ENCODE measurements at places on chromosomes 12 and 14.

DNA sequence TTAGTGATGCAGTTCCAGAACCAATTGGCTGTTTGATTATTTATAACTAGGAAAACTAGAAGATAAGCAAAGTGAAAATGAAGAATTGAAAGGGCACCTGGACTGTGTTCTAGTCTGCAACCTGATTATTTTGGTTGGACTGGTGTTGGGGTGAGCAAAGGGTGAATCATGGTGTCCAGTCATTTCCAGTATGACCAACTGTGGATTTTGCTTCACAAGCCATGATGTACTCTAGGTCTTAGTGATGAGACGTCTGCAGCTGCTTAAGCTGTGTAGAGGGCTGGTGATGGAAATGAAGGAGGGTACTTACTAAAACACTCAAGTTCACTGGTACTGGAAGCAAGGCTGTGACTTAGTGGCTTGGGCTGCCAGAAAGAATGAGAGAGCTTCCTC is 193.2 kb upstream of the FRMD6 start:
- no peak for DNase-seq

GRCh38 chr12:51240971-51241370 is 2.3 kb downstream of the DAZAP2 start:
- no peak for DNase-seq

DNA sequence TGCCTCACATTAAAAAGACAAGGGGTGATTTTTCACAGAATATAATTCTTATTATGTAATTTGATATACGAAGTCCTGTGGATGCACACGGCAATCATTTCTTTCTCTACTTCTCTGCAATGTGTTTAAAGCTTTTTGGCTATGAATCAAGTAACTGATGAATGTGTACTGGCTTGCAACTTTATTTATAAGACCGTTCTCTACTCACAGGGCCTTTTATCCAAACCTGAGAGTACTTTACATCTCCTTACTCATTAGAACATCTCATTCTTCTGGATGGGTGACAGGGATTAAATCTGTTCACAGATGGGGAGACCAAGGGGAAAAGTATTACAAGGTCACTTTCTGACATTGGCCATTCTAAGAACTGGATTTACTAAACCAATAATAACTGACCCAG is 215.8 kb upstream of the DIO2 start:
- no peak for DNase-seq

GRCh38 chr14:85296456-85297210 is 233.3 kb upstream of the FLRT2 start:
- DNase-seq = no peak

DNA sequence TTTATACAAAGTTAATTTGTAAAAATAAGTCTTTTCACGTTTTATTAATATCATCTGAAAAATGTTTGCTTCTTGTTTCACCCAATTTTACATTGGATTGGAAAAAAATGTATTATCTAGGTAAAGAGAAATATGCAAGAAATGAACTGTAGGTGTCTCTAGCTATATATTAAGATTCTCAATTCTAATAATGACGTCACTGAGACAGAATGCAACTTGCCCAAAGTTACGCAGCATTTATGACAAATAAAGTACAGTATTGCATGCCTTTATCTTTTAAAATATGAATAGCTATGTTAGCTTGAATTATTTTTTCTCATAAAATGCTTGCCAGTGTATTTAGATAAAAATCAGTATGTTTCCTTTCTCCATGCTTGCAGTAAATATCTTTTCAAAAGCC is 728.8 kb downstream of the RERGL start:
- DNase-seq = no peak

DNA sequence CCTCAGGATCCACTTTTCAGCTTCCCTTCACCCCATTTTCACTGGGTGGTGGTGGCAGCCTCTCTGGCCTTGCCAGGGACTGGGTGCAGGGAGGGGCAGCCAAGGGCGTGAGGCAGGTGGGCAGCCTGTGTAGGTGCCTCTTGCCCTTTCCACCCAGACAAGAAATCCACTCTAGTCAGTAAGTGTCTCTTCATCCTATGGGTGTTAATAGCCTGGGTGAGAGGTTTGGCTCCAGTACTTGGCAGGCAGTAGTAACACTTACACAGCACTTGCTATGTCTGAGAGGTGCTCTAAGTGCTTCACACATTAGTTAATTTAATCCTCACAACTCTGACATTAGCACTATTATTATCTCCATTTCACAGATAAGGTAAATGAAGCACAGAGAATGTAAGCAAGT is 171.9 kb downstream of the EMP1 start:
- DNase-seq = no peak

- no peak for DNase-seq
Observed at GRCh38 chr12:104006929-104007328, 41.3 kb downstream of the TDG start.

GRCh38 chr12:93243689-93244513 is 133.8 kb upstream of the NUDT4 start:
- no peak for DNase-seq

DNA sequence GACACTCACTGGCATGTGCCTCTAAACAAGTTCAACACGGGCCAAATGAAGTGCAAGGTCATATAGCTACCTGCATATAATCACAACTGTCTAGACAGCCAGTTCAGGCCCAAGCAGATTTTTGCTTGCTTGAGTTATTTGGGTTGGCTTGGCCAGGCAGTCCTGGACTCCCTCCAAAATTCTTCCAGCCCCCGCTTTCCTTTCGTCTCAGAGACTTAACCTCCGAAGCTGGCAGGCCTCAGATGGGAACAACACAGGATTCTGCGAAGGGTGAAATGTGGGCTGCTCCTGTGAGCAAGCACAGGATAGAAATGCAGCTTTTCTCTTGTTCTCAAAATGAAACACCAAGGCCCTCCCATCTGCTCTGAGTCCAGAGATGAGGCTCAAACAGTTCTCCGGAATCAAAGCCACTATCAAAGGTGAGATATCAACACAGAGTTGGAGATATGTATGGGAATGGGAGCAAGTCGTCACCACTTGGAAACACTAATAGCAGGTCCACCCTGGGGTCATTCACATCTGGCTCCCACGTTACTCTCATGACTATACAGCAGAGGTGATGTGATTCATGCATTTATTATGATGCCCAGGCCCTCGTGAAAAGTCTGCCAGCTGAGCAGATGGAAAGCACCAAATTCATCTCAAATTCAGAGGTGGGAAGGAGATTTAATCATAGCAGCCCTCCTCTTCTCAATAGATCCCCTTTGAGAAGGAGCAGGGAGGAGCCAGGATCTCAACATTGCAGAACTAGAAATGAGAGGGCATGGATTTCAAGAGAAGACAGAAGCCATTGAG is 389.8 kb downstream of the NUAK1 start:
- no peak for DNase-seq

DNA sequence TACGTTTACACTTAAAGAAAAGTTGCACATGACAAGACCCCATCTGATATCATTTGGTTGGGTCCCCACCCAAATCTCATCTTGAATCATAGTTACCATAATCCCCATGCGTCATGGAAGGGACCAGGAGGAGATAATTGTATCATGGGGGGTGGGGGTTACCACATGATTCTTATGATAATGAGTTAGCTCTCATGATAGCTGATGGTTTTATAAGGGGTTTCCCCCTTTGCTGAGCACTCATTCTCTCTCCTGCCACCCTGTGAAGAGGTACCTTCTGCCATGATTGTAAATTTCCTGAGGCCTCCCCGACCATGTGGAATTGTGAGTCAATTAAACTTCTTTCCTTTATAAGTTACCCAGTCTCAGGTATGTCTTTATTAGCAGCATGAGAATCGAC is 60.3 kb downstream of the PHLDA1 start:
- DNase-seq = no peak

DNA sequence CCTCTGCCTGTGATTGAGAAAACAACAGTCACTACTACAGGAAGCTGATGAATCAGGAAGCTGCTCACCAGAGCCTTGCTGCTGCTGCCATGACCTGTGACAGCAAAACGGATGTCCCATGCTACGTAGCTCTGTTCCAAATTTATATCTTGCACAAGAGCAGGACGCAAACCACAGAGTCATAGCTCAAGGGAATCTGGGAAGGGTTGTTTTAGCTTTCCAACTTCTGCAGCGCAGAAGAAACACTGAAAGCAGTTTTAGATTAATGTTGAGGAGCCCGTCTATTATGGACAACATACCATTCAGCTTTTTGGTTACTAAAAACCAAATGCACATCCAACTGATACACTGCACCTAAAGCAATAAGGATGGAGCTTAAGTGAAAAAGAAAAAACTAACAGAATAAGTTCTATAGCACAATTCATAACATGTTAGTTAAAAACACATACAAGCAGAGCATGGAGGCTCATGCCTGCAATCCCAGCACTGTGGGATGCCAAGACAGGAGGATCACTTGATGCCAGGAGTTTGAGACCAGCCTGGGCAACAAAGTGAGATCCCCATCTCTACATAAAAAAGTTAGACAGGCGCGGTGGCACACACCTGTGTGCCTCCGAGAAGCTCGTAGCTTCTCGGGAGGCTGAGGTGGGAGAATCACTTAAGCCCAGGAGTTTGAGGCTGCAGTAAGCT is 1.7 kb upstream of the ANKRD33 start:
- peak; percentile 11 for DNase-seq

- no peak for DNase-seq
Observed at GRCh38 chr14:75979071-75979571, 2.7 kb downstream of the TGFB3 start.

DNA sequence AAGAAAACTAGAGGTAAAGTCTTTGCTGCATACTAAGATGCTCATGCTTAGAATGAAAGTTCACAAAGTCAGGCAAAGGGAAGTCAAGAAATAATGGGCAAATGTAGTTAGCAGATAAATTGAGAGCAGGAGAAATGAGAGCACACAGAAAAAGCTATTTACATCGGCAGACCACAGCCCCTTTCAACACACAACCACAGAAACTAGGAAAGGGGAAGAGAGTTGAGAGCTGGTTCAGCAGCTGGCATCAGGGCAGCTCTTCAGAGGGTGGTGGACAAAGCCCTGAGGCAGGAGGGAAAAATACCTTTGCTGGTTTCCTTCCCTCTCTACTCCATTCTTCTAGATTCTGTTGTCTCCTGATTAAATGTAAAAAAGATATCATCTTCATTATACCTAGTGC is 95.4 kb upstream of the ANO4 start:
- no peak for DNase-seq

GRCh38 chr12:53159195-53159839 is 21.2 kb upstream of the ZNF740 start:
- peak; percentile 84 for DNase-seq

DNA sequence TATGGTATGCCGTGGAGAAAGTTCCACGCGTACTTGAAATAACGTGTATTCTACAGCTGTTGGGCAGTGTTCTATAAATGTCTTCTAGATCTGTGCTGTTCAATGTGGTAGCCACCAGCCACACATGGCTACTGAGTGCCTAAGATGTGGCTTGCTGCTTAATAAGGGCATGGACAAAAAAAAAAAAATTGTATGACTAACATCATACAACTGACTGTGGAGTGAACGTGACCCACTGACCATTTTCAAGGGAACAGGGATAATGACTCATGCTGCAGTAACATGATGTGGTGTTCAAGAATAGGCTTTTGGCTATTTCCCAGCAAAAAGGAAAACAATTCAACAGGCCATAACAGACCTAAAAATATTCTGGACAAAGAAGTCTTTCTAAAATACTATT is 13.0 kb downstream of the ATG14 start:
- DNase-seq = no peak

GRCh38 chr14:73740618-73741326 is 26.6 kb upstream of the PNMA1 start:
- DNase-seq = no peak

- DNase-seq = no peak
Observed at GRCh38 chr12:14059548-14059947, 78.1 kb upstream of the GRIN2B start.

DNA sequence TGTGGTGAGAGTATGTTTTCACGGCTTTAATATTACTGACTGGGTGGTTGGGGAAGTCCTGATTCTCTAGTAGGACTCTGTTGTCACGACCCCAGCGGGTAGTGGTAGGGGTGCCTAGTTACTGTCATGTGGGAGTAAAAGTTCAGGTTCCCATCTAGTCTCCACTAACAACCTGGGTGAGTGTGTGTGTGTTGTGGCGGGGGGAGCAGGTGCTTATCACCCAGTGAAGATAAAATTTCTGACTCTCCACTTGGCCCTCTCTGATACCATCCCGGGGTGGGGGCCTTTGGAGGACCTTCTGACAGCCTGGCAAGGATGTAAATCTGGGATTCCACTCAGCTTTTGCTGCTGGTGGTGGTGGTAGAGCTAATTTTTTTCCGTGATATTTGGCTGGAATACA is 35.4 kb upstream of the GUCY2C start:
- no peak for DNase-seq

DNA sequence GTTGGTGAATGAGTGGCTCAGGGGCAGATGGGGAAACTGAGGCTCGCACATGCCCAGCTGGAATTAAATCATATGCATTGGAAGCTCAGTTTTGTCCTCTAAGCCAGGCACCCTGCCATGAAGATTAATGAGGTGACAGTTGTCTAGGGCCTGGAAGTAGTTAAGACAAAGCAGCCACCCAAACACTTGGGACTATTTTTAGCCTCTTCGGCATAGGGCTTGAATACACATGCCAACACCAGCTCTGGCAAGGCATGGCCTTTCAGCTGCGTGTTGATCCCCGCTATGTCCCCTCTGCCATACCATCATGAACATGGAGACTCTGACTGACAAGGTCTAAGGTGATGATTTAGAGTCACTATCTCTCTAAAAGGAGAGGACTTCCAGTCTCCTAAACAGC is 250.2 kb downstream of the KSR2 start:
- DNase-seq = no peak

DNA sequence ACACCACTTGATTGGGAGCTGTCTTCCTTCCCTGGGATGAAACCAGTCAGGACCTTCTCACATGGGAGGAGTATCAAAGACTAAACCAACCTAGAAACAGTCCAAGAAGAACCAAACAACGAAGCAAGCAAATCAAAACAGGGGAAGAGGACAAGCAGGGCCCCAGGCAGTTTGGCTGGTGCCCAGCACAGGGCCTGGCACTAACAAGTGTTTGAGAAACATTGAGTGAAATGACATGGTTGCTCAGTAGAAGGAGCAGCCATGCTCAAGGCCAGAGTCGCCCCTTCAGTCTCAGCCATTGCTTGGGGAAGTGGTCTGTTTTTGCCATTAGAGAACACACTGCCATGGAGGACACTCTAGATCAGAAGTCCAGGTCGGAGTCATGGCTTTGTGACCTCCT is 323.1 kb downstream of the CACNA1C start:
- no peak for DNase-seq

DNA sequence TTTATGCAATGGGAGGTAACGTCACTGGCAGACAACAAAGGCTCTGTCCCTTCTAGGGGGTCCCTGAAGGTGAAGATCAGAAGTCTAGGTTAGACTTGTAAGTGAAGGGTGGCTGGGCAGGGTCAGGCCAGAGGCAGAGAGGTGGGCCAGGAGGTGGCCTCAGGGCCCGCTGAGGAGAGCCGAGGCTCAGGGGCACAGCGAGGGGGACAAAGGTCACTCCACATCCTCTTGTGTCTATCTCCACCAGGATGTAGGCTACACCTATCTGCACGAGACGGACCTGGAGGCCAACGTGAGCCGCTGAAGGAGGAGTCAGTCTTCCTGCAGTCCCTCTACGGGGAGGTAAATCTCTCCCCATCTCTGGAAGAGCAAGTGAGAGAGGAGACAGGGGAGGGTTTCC is 20.3 kb downstream of the KRT85 start:
- no peak for DNase-seq

Data from stimulated activated CD8-positive, alpha-beta memory T cell treated with anti-CD3 and anti-CD28 coated beads, Interleukin-15, amount 100 ng/mL, for 4 hours (primary cell).